ENCODE measurements at places on chromosomes 2 and 18.

DNA sequence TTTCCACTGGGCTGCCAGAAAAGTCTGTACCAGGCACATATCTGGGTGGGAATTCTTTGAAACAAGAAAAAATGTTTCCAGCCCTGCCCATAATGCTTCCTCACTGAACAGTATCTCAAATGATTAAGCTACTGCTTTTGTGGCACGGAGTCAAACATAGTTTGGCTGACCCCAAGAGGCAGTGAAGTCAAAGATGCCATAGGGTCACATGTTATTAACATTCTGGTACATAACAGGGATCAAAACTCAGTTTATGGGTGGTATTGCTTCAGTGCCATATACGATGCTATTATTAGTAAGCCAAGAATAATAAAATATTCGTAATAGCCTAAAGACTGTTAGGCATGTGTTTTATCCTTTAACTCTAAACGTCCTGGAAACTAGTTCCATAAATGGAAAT, 112.4 kb downstream of the FEZ2 start:
- DNase-seq = no peak

- no peak for DNase-seq
These were observed 163.5 kb upstream of the SALL3 start for GRCh38 chr18:78816114-78816513.

DNA sequence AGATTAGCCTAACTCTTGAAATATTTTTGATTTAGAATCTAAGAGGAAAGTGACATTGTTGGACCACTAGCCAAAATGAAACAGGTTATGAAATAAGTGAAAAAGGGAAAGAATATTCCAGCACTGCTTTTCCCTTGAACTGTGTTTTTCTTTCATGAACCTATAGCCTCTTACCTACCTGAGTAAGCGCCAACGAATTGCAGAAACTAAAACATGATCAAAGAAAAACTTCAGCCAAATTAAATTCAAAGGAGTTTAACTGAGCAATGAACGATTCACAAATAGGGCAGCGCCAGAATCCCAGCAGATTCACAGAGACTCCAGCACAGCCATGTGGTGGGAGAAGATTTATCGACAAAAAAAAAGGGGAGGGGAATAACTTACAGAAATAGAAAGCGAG, 518.6 kb downstream of the PIK3C3 start:
- no peak for DNase-seq

GRCh38 chr2:227939271-227940027, 68.0 kb downstream of the DAW1 start:
- peak; percentile 0 for DNase-seq

- no peak for DNase-seq
These were observed 8.1 kb downstream of the C2orf42 start for GRCh38 chr2:70182689-70183088.

DNA sequence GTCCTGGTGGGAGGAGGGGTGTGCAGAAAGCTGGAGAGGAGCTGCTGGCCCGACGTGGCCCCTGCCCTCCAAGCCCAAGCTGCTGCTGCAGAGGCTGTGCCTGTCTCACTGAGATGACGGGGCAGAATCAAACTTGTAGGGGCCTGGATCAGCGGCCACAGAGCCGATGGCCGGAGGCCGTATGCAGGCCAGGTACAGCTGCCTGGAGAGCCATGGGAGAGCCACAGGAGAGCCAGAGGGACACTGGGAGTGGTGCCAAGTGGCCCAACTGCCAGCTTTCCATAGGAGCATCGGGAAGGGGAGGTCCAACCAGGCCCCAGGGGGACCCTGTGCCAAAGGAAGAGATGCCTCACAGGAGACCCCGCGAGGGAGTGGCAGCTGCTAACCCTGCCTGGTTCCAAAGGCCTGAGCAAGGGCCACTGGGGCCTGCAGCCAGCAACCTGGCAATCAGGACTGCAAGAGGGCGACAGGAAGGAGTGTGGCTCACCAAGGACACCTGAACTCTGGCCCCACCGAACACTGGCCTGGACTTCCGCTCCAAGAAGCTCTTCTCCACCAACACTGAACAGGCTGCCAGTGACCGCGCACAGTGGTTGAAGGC, 70.7 kb downstream of the HDAC4 start:
- DNase-seq = no peak

DNA sequence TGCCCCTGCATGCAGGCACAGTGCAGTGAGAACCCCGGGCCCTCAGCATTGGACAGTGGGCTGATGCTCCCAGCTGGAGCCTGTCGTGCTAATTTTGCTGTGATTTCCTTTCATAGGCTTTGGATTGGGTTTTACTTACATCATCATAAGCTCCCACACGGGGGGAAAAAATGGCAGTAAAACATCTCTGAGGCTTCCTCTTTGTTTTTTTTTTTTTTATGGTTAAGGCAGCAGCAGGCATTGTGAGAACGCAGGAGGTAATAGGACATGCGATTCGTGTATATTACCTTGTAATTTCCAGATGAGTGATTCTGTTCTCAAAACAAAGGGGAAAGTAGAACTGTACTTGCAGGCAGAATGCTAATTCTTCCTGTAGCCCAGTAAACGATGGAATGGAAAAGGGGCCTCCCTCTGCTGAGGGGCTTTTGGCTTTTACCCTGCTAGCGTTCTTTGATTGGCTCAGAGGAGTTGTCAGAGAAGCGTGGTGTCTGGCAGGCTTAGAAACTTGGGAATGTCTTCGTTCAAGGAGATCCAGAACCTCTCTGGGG, 89.7 kb downstream of the NPAS2 start:
- no peak for DNase-seq

- DNase-seq = no peak
These were observed 1643.1 kb upstream of the CELF4 start for GRCh38 chr18:39208729-39209128.

DNA sequence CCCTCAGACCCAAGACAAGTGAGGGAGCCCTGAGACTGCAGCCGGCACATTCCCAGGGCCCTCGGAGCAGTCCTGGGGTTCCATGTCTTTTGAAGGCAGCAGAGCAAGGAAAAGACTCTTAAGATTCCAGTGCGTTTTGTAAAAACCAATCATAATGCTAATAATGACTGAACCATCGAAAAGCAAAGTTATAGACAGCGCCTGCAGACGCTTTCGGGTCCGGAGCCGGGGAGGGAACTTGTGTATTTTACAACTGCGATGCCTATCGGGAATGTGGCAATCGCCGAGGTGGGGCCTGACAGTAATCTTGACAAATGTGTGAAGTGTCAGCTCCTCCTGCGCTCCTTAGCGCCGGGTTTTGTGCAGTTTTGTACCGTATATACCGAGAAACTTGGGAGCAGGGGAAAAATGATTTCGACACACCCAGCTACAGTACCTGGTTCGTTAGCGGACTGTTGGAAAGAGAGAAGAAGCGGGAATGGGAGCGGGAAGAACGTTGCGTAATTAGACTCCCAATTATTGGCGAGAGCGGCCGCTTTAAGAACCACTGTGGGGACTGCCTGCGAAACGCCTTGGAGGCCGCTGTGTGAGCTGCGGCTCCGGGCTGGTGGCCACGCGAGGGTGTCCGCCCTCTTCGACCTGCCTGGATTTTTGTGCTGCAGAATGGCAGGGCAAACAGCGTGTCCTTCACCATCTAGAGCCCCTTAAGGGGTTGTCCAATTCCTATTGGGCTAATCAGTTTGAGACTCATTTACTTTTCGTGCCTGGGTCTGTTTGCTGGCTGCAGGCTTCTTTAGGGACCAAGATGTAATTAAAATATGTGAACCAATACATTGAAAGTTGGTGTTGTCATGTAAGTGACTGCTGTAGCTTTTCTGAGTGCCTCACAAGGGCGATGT, 2.4 kb downstream of the EPAS1 start:
- no peak for DNase-seq

DNA sequence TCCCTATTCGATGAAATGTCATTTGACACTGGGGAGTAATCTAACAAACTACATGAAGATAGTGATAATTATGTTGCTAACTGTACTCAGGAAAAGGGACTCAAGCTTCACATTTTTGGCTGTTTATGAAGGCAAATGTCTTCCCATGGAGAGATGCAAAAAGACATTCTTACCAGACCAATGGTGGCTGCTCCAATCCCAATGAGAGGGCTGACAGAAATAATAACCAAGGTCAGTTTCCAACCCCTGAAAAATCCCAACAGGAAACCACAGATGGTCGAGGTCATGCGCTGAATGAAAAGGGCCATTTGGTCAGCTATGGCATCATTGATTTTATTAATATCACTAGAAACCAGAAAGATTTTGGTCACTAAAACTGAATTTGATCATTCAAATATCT, 37.6 kb downstream of the ABCB11 start:
- no peak for DNase-seq

GRCh38 chr2:31297751-31298150, 63.8 kb downstream of the EHD3 start:
- DNase-seq = no peak

DNA sequence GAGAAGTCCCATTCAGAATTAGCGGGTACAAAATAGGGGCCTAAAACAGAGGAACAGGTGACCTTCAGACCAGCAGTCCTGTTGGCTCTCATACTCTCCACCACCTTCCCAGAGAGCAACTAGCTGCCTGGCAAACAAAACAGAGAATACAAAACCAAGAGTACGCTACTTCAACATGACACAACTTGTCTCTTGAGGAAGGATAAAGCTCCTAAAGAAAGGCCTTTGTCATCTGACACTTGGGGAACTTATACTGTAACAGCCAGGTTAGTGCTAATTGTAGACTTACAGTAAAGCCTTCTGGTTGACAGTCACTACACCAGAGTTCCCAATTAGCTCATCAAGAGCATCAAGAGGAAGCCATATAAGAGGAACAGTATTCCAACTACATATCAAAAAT, 282.1 kb upstream of the NT5C1B start:
- no peak for DNase-seq

DNA sequence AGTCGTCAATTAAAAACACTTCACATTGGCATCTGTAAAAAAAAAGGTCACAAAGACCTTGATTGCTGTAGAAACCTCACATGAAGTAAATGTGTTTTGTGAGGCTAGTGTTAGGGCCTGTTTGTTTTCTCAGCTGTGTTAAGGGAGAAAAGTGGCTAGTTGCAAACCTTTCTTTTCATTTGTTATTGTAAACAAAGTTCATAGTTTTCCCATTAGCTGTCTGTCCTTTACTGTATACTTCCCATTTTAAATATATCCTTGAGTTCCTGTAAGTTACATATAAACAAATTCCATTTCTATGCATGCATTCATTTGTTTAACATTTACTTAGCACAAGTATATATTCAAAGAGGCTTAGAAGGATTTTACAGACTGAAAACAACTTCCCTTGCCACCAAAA, 1250.2 kb downstream of the LRP1B start:
- no peak for DNase-seq

- DNase-seq = no peak
These were observed 91.2 kb downstream of the KCNS3 start for GRCh38 chr2:17969661-17970060.

GRCh38 chr18:2302628-2303516, 268.4 kb downstream of the METTL4 start:
- no peak for DNase-seq

Data from left renal pelvis (tissue), 4 donors.